ENCODE measurements at places on chromosomes 11 and 22.

DNA sequence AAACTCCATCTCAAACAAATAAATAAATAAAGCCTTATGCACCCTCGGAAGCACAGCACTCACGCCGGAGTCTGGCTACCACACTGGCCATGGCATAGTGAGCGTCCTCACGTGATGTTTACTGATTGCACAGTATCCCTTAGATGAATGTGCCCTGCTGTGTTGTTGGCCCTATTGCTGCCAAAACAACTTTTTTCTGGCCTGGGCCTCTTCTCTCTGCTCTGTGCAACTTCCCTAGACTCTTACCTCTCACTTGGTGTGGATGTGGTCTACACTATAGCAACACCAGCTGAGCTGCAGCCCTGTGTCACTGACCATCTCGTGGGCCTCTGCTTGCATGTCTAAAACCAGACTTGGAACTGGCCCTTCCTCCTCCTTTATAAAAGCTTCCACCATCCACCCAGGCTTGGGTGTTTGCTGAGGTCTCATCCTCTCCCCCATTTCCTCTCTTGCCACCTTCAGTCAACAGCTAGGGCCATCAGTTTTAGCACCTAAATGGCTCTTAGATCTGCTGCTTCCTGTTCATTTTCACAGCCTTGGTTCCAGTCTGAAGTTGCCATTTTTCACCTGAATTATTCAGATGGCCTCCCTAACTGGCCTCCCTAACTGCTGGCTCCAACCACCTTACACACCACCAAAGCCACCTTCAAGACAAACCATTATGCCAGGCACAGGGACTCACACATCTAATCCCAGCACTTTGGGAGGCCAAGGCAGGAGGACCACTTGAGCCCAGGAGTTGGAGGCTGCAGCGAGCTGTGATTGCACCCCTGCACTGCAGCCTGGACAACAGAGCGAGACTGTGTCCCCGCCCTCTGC, 9.2 kb downstream of the ZNF74 start:
- no peak for DNase-seq

GRCh38 chr22:49228431-49229037, 599.1 kb downstream of the BRD1 start:
- no peak for DNase-seq

DNA sequence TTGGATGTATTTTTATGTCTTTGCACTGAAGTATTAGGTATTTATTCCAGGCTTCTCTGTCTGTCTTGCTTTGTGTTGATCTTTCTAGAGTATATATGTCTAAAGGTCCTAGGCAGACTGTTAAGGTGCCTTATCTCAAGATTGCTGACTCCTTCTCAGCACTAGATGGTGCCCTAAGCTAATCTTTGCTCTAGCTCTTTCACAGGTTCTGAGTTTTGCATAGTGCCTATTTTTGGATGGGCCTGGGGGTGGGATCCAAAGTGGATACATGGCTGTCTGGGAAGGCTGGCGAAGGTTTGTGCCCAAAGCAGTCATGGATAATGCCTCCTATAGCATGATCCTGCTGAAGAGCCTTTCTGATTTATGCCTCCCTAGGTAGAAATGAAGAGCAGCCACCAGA, 154.9 kb downstream of the TRPC6 start:
- no peak for DNase-seq

GRCh38 chr11:88405853-88406252, 68.3 kb upstream of the CTSC start:
- no peak for DNase-seq

GRCh38 chr22:30822216-30823014, 127.7 kb downstream of the OSBP2 start:
- DNase-seq: no peak
